CD4-positive, alpha-beta T cell treated with Interleukin-12 subunit alpha and Interleukin-12 subunit beta, for 1 hour (primary cell): ENCODE measurements at places on chromosomes 13 and 19.

GRCh38 chr13:41895478-41895877, 65.4 kb downstream of the VWA8 start:
- no peak for DNase-seq

- peak; percentile 75 for DNase-seq
Measured at GRCh38 chr19:2607712-2608601, 94.5 kb downstream of the GNG7 start.

DNA sequence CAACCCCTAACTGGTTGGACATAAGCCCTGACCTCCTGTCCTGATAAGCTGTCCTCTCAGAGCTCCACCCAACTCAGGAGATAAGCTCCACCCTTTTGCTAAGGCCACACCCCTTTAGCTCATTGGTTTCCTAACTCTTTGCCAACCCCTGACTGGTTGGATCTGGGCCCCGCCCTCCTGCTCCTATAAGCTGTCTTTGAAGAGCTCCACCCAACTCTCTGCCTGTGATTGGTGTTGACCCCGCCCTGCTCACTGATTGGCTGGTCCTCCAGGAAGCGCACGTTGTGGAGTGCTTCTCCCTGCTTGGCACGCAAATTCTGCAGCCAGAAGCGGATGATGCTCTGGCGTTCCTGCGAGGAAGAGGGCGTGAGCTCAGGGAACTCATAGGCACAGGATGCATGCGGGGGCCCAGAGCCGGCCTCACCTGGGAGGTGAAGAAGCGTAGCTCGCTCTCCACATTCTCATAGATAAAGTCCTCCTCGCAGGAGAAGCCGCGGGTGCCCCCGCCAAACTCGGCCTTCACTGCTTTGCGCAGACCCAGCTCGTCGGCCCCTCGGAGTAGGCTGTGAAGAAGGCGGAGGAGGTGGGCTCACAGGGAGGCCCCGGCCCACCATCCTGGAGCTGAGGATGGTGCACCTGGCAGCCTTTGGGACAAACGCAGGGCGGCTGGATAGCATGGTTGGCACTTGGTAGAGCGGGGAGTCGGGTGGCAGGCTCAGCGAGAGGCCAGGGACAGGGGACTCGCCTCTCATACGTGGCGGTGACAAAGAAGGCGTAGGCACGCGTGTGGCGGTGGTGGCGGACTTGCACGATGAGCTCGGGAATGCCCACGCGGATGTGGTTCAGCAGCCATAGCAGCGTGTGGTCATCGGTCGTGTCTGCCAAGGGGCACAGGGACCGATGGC, 1.7 kb downstream of the ANO8 start:
- DNase-seq: peak; percentile 47

DNA sequence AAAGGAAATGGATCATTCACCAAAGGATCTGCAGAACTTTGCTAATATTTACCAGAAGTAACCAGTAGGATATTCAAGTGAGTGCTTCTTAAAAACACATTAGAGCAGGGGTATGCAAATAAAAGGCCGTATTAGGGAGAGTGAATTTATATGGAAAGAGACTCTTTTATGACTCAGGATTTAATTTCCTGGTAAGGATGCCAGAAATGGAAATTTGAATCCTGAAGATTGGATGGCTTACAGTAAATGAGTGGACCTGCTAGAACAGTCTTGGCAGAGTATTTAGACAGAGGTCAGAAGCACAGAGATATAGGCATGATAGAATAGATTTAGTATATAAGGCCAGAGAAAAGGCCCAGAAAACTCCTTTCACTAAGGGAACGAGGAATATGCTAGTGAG, 201.6 kb downstream of the SLITRK5 start:
- no peak for DNase-seq

DNA sequence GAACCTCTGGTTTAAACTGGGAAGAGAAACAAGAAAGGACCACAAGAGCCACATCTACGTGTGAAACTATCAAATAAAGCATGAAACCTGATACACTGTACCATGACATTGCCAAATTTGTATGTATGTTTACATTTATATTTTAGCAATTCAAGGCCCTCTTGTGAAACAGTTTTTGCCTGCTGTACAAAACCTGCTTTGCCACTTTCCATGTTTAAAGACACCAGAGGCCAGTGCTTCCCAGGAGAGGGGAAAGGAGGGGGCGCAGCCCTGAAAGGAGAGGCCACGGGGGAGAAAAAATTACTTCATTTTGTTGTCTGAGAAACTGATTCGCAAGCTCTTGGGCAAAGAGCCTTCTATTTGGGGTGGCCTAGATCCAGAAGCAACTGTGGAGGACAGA, 124.8 kb downstream of the DCLK1 start:
- DNase-seq: no peak

GRCh38 chr19:44668985-44669764, 2.1 kb upstream of the CEACAM19 start:
- DNase-seq: no peak

DNA sequence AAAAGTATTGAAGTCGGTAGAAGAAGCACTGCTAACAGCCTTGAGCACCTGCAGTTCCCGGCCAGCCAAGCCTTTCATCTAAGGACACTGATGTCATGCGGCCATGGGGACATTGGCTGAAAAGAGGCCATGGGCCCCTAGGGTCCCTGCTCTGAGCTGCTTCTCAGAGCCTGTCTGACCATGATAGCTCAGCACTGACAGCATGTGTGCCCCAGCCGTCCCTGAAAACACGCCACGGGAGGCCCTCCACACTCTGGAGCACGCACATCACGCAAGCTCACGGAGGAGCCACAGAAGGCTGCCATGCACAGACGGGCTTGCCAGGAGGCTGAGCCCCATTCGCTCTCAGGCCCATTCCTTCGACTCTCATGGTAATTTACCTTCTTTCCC, 51.8 kb downstream of the MLLT1 start:
- no peak for DNase-seq

DNA sequence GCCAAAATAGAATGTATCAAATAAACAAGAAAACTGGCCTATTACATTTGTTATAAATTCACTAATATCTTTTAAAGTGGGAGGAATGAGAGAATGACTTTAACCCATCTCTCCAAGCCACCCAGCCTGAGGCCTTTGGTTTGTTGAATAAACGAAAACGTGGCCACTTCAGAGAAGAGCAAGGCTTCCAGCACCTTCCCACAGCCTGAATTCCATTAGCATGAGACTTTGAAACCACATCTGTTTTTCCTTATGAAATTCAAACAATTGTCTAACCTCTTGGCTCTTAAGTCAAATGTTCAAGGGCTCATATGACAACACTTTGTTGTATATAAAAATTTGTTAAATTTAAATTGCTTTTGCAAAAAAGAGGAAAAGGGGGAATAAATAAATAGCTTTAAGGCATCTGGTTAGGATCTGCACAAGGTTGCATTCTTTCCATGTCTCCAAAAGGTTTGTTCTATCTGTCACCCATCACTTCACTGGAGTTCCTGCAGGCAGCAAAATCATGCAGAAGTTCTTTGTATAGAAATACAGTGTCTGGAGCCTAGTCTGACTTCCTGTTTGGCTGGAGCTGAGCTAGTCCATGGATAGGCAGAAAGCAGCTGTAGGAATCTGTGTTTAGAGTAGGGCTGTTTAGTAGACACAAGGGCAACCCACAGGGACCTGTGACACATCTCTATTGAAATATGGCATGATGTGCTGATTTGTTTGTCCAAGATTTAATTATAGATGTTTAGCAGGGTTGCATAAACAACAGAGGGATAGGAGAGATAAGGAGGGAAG, 502.3 kb downstream of the KCTD12 start:
- DNase-seq: no peak

DNA sequence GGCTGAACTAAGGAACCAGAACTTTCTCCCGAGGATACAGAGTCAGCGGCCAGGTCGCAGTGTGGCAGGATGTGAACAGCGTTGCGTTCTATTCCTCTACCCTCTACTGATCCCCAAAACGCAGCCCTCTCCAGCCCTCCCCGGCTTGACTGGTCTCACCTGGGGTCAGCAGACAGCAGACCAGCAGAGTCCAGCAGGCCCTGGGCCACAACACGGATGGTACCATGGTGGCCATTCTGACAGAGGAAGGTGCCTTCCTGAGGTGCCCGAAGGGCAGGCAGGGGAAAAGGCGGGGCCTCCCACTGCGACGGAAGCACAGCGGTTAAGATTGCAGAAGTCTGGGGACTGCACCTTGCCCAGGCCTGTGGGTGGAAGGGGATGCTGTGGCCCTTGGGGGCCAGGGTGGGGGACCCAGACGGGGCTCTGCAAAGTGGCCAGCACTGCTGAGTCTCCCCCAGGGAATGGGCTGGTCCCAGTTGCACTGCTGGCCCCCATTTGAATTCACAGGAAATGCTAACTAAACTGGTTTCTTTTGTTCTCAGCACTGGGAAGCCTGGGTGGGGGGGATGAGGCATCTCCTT, at the start of gene ICAM3:
Gene ICAM3, minus strand, starts transcription at position 245 of the 581 bp plus-strand sequence. Its CDS starts 10 bp downstream, at position 235.
- DNase-seq: peak; percentile 64

- no peak for DNase-seq
Measured at GRCh38 chr13:94254737-94255136, 224.7 kb downstream of the DCT start.

DNA sequence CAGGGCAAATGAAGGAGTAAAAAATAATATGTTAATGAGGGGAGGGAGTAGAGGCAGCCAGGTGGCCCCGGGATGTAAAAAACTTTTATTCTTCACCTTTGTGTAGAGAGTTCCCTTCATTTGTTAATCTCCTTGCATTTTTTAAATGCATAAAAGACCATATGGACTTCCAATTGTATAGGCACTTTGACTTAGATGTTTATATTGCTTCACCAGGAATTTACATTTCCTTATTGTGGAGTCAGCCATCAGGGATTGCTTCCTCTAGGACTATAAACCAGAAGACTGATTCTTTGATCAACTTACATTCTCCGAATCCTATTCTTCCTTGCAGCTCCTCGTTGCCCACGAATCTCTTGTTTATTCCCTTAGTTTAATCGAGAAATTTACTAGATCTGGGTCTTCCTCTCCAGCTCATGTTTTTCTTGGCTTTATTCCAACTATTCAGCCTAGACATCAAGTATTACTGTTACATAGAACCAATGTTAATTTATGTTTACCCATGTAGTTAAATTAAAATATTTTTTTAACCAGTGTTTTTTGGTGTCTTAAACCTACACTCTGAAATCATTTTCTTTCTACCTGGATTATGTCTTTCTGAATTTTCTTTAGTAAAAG, 1187.0 kb upstream of the SLC10A2 start:
- DNase-seq: no peak

GRCh38 chr19:31353833-31354232, 4.6 kb upstream of the TSHZ3 start:
- no peak for DNase-seq

DNA sequence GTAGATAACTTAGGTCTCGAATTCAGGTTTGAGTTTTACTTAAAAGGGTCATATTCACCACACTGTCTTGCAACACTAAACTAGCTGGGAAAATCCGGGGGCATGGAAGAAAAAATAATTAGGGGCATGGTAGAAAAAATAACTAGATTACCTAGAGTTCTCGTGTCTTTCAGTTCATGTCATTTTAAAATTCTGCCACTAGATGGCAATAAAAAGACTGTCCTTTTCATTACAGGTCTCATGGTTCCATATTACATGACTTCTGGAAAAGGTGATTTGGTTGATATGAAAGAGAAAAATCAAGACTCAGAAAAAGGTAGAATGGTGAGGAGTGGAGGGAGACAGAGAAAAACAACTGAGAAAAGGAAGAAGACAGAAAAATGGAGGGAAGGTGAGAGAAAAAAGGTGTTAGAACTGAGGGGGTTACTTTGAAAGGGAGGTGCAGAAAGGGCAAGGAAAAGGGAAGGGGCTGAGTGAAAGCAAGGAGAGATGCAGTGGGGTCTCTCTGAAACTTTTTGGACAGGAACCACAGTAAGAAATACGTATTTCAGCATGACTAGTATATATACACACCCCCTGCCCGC, 299.0 kb downstream of the KLF12 start:
- peak; percentile 60 for DNase-seq

GRCh38 chr13:30748717-30749116, 13.4 kb downstream of the ALOX5AP start:
- DNase-seq: no peak

DNA sequence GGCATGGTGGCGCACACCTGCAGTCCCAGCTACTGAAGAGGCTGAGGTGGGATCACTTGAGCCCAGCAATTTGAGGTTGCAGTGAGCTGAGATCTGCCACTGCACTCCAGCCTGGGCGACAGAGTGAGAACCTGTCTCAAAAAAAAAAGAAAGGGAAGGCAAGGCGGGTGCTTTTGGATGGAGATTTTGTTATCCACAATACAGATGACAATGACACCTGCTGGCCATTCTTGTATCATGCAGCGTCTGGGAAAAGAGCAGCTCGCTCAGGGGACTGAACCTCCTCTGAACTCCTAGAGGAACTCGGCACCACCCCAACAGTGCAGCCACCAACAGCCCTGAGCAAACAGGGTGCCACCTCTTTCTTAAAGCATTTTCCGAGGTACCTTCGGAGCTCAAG, 22.8 kb downstream of the HAUS8 start:
- DNase-seq: peak; percentile 51

GRCh38 chr13:97758317-97758716, 195.2 kb upstream of the IPO5 start:
- DNase-seq: no peak

DNA sequence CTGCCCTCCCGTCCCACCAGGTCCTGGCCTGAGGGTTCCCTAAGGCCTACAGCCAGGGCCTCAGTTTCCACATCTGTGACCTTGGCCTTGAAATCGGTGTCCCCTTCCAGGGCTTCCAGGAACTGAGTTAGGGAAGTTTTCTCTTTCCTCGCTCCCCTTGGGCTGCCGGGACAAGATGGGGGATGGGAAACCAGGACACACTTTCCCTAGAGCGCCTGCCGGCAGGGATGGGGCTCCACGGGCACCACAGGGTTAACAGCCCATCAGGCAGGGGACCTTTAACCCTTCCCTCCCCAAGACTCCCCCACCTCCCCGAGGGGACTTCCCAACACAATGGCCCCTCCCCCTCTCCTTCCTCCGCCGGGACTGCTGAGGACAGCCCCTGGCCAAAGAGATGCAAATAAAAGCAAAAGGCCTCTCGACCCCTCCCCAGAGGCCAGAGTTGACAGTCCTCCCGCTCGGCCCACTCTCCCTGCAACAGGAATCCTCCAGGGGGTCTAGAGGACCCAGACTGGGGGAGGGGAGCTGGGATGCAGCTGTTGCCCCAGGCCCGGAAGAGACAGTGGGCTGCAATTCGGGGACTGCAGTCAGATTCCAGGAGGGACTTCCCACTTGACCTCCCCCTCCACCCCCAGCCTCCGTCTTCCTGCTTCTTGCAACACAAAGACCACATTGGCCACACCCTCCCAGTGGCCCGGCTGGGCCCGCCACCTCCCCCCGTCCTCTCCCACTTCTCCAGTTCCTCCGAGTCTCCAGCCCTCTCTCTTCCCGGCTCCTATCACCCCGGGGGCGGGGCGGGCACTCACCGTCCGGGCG, 3.4 kb downstream of the BBC3 start:
- DNase-seq: peak; percentile 72

DNA sequence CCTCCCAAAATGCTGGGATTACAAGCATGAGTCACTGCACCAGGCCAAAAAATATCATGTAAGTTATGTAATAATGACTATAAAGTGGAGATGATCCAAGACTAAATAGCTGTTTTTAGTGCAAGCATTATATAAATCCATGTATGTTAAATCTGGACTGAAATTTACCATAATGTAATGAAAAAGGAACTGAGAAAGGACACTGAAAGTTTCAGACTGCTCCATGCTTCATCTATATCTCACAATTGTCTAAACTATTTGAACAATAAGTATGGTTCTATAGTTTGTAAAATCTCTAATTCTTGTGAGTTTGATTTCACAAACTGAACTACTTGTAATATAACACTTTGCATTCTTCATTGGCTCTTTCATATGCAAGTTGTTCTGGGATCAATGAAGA, 2299.5 kb downstream of the PCDH9 start:
- DNase-seq: no peak
